Tibial artery (tissue), 4 donors: ENCODE measurements at places on chromosomes 4 and X.

GRCh38 chr4:167084321-167084720 is 150.0 kb downstream of the SPOCK3 start:
- no peak for DNase-seq

- DNase-seq: no peak
These were observed 20.3 kb downstream of the SMS start for GRCh38 chrX:21960569-21961541.

- DNase-seq: peak; percentile 23
These were observed 7.5 kb downstream of the APEX2 start for GRCh38 chrX:55007656-55008055.

- DNase-seq: no peak
These were observed 56.6 kb downstream of the TMEM131L start for GRCh38 chr4:153522802-153523094.

GRCh38 chr4:69731241-69731640 is 29.2 kb downstream of the SULT1B1 start:
- no peak for DNase-seq

GRCh38 chr4:184199780-184200179 is 17.9 kb downstream of the ENPP6 start:
- no peak for DNase-seq

- no peak for DNase-seq
These were observed 98.6 kb upstream of the TTC29 start for GRCh38 chr4:147044241-147044640.

GRCh38 chr4:153804722-153805121 is 15.8 kb upstream of the SFRP2 start:
- no peak for DNase-seq

- peak; percentile 56 for DNase-seq
These were observed 104.4 kb downstream of the UCHL1 start for GRCh38 chr4:41360921-41361793.

GRCh38 chr4:149951152-149951900 is 126.9 kb upstream of the DCLK2 start:
- no peak for DNase-seq
